ENCODE measurements at places on chromosomes 13 and 19.

GRCh38 chr19:55437410-55437809 is 5.7 kb downstream of the SHISA7 start:
- no peak for DNase-seq

GRCh38 chr13:100666124-100666523 is 8.5 kb downstream of the TMTC4 start:
- DNase-seq: no peak

DNA sequence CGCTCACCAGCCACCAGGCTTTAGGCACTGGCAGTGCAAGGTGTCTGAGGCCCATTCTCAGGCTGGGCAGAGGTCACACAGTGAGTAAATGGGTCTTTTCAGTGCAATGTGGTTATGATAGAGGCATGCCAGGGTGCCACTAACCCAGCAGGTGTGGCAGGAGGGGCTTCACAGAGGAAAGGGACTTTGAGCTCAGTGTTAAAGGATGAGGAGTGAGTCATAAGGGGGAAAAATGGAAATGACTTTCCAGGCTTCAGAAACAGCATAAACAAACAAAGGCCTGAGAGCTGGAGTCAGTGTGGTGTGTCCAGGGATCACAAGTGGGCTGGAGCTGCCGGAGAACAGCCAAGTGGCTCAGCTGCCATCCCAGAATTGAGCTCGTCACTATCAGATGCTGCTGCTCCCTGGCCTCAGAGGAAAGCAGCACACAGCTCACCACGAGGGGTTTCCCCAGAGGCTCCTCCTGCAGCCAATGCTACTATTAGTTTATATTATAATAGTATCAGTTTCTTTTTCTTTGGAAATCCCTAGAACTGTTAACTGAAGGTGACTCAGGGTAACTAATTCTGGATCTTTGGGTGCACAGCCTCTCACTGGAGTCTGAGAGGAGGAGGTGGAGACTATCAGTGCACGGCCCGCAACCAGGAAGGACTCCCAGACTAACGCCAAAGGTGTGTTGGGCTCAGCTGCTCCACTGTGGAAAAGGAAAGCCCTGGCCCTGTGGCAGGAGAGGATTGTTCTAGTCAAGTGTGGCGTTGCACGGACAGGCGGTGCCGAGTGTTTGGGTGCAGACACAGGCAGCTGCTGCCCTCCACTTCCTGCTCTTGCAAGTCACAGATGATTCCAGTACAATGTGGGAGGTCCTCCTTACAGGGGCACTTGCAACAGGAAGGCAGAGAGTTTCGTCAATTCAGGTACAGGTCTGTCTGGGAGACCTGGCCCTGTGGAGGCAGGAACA is 39.5 kb downstream of the DHRS12 start:
- peak; percentile 38 for DNase-seq

- no peak for DNase-seq
Measured at GRCh38 chr13:39494633-39495032, 108.4 kb downstream of the LHFPL6 start.

DNA sequence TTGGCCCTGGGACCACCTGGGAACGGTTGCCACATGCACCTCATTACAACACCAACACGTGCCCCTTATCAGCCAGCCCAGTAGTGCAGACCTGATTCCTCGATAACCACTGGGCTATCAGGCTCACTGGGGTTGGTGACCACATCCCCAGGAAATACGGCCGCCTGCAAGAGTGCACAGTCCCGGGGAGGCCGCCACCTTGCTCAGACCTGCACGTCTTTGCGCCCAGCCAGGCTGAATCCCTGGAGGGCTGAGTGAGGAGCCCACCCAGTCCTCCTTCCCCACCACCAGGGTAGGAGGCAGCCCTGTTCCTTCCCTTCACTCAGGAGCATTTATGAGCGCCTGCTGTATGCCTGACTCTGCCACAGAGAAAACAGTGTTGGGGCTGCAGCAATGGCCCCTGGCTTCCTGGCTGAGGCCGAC is 67.8 kb downstream of the CEBPG start:
- DNase-seq: no peak

DNA sequence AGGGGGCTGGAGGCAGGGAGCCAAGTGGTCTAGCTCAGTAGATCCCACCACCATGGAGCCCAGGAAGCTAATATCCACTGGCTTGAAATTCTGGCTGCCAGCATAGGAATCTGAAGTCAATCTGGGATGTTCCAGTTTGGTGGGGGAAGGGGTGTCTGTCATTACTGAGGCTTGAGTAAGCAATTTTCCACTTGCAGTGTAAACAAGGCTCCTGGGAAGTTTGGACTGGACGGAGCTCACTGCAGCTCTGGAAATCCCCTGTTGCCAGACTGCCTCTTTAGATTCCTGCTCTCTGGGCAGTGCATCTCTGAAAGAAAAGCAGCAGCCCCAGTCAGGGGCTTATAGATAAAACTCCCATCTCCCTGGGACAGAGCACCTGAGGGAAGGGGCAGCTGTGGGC is 349.2 kb upstream of the KLHL1 start:
- no peak for DNase-seq

GRCh38 chr13:33289966-33290365 is 4.4 kb upstream of the STARD13 start:
- no peak for DNase-seq

- DNase-seq: no peak
Measured at GRCh38 chr13:59746291-59746962, 417.3 kb downstream of the DIAPH3 start.

DNA sequence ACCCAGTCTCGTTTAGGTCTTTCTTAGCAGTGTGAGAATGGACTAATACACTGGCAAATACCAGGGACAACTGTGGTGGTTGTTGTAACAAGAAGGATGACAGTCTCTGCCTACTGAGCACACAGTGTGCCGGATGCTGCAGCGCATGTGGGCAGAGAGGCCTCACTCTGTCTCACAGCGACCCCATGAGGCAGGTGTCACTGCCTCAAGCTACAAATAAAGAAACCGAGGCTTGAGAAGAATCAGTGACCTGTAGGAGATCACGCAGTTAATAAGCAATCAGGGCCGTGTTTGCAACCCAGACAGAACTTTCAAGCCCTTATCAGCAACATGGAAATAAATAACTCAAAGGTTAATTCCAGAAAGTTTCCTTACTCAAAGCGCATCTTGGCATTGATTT is 40.5 kb upstream of the GAS6 start:
- no peak for DNase-seq

DNA sequence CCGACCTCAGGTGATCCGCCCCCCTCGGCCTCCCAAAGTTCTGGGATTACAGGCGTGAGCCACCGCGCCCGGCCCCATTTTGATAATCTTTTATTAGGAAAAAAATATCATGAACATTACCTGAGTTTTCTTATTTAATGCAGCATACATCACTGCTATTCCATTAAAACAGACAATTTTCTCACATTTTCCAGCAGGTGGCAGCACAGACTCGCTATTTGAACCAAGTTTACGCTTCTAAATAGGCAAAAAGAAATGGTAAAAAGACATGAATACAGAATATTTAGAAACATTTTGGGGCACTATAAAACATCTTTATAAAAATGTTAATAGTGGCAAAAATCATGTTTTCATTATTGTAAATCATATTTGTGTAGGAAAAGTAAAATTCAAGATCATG is 903.1 kb downstream of the SLITRK6 start:
- DNase-seq: no peak

DNA sequence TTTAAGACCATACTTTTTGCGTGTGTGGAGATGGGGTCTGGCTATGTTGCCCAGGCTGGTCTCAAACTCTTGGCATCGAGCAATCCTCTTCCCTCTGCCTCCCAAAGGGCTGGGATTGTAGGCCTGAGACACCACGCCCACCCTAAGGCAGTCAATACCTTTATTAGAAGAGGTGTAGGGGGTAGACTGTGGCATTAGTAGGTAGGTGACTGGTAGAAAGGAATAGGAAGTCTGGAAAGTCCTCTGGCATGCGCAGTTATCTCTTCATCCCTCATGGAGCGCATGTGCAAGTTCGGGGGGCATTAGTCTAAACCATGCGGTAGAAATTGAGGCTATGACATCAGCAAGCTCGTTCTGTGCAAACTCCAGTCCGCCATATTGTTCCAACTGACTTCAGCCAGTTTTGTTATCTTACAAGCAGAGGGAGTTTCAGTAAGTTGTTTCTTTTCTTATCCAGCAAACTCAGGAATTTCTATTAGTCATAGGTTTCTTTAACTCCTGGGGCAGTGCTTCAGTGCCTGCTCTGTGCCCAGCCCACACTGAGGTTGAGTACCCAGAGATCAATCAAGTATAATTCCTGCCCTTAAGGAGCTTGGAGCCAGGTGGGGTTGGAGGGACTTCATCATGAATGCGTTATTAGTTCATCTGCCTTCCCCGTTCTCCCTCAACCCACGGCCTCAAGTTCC is 7.3 kb upstream of the RANBP3 start:
- DNase-seq: no peak

DNA sequence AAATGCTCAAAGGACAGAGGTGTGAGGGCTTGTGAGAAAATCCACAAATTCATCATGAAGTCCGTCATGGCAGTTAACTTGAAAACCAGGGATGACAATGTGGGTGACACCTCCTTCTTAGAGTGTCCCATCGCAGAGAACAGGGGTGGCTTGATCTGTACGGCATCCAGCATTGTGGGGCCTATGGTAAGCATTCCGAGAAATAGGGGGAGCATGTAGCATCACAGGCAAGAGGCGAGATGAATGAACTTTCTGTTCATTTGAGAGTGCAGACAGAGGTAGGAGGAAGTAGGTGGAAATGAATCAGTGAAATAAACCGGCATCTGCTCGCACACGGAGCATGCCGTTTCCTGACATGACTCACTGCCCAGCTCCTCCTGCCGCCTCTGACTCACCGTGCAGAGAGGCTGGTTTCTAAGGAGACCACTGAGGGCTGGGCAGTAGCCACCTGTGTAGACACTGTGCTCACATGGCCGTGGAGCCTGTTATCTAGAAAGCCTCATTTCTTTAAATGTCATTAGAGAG is 339.0 kb downstream of the RFC3 start:
- DNase-seq: no peak

- no peak for DNase-seq
Measured at GRCh38 chr13:25213715-25214114, 41.6 kb upstream of the AMER2 start.

- DNase-seq: peak; percentile 66
Measured at GRCh38 chr19:14479975-14480699, 5.0 kb upstream of the PTGER1 start.

GRCh38 chr13:95403349-95404140 is 102.3 kb upstream of the ABCC4 start:
- no peak for DNase-seq

DNA sequence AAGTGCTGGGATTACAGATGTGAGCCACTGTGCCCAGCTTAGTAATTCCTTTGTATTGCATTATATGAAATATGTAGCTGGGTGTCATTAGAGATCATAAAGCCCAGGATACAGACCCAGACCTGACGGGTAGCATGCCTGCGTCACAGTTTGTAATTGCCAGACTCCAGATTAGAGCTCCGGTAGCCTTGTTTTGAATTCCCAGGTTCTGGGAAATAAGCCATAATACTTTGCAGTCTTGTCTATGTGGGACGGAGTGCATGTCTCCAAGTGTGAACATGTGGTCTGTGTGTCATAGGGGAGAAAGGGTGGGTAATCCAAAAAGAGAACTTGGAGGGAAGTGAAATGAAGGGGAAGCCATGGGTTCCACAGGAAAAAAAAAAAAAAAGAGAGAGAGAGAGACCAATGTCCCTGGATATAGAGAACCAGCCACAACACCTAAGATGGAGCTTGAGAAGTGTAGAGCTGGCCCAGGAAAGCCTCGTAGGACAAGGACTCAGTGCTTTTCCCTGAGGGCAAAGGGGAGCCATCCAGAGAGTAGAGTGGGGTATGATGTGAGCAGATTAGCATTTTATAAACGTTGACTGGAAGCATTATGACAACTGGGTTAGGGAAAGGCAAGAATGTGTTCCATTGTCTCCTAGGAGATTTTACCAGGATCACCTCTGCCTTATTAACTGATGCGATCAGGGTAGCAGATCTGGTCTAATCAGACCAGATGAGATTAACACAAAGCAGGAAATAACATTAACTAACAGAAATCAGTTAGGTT is 2.6 kb downstream of the ZSCAN4 start:
- DNase-seq: no peak

DNA sequence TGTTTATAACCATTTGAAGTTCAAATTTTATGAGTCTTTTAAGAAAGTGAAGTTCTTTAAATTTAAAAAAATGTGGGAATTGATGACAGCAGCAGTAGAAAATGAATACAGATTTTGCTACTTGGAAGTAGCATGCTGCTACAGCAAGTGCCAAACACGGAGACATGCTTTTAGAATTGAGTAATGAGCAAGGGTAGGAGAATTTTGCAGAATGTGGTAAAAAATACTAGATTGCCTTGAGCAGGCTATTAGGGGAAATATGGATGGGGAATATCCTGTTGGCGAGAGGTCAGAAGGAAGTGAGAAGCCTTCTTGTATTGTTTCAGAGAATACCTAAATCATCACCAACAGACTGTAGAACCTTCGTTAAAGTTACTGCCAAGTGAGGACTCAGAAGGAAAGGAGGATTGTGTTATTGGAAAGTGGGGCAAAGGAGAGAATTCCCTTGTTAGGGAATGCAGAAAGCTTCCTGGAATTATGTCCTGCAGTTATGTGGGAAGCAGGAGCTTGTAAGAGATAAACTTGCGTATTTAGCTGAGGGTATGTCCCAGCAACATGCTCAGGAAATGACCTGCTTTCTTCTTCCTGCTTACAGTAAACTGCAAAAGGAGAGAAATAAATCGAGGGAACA is 32.4 kb upstream of the OXGR1 start:
- no peak for DNase-seq

DNA sequence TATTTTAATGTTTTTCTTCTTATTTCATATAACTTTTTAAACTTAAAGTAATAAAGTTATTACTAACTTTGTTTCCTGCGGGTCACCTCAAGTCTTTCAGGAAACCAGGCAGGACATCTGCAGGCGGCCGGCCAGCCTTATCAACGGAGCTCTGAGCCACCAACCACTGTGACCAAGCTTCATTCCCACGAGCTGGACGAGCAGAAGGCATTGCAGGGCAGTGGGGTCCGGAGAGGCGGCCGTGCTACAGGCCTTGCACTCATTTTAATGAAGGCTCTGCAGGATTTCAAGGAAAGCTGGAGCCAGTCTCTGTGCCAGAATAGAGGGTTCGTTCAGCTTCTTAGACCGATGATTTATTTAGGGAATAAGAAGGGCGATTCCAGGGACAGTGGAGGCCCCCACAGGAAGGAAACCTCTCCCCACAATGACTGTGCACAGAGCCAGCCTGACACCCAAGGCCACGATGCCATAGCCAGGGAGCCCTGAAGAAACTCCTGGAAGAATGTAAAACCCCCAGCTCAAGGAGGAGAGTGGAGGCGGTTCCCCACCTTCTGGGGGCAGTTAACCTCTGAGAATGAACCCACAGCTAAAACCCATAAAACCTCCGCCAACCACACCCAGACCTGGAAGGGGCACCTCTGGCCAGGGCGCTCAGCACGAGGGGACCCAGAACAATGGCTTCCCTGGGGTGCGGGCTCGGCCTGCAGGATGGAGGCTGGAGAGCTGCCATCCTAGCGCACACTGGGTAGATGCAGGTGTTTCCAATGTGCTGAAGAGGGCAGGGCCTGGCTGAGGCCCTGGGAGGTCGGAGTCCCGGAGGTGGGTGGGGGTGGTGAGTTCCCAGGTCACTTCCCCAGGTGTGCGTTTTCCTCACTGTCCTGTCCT is 75.0 kb downstream of the RASA3 start:
- no peak for DNase-seq

All from T-cell (primary cell).